ENCODE measurements at places on chromosomes 5 and 9.

GRCh38 chr5:8908055-8908683 is 637.7 kb downstream of the SEMA5A start:
- DNase-seq: peak; percentile 27

DNA sequence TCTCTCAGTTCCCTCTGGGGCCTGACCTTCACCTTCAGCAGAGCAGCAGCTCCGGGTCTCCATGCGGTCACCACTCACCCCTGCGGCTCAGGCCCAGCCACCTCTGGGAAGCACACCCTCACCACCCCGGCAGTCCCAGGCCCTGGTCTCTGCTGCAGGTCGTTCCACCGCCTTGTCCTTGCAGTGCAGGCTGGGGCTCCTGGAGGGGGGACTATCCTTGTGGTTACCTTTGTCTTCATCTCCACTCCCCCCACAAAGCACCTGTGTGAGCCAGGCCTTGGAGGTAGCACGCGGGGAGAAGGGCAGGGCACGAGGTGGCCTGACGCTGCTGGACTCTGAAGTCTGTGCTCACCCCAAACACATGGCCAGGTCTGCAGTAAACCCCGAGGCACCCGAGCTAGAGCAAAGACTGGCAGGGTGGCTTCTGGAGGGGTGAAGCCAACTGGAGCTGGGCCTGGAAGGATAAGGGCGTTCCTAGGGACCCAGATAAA is 33.2 kb upstream of the RXRA start:
- DNase-seq: no peak

DNA sequence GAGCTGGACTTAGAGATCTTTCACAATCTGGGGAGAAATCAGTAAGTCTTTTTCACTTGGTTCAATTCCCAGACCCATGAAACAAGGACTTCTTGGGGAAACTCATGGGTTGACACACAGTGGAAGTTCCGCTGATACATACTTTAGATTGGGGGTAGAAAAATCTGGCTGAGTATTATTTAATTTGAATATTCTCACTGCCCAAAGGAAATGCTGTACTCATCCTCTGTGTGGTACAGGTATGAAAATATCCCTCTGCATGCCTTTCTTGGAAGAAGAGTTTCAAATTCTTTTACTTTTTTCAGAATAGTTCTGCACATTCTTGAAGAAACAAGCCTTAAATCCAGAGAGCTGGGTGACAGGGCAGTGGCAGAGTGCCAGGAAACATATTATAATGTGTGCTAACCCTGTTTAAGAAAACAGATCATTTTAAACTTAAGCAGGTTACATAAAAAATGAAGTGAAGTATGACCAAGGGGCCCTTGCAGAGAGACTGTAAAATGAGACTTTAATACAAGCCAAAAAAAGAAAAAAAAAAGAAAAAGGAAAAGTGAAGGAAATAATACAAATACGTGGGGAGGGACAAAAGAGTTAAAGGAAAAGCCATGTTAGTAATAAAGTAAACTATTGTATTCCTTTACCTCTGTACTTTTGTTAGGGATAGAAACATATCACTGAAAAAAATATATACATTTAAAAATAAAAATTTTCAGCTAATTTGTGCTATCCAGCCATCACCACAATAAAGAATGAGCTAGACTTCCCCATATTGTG is 173.4 kb upstream of the NR3C1 start:
- DNase-seq: no peak

DNA sequence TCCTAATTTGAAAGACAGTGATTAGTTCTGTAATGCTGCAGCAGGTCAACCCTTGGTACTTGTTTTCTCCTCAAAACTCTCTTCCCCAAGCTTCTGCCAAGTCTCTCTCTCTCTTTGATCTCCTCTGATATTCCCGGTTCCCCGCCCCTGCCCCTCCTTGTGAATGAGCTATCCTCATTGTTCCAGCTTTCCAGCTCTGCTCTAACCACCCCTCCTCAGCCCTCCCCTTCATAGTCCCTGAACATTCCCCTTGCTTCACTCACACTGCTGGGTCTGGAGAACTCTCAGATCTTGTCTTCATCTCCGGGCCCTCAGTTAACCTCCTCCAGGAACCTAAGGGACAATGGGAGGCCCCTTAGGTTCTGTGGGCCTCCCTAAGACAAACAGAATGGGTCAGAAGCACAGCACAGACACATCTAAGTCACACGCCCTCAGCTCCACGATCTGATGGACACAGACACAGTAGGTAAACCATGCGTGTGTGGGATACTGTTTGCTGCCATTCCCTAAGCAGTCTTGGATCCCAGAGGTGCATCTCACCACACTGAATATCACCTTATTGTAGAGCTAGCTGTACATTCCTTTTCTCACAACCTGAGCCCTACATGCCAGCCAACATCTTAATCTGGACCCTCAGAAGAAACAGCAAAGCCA is 17.4 kb upstream of the LARP1 start:
- DNase-seq: no peak

DNA sequence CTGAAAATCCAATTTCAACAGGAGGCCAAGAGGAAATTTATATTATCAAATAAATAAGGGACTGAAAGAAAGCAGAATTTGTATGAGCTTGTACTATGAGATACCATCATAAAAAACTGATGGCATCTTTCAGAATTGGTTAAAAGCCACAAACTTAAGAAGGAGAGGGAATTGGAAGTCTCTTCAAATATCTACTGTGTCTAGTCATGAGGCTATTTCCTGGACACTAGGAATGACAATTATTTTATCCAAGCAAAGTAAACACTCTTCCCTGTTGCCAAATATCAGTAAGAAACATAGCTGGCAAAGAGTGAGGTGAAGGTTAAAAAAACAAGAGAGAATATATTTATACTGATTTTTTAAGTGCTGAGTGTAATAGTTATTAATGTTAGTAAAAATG is 101.5 kb upstream of the ARRDC3 start:
- DNase-seq: no peak

DNA sequence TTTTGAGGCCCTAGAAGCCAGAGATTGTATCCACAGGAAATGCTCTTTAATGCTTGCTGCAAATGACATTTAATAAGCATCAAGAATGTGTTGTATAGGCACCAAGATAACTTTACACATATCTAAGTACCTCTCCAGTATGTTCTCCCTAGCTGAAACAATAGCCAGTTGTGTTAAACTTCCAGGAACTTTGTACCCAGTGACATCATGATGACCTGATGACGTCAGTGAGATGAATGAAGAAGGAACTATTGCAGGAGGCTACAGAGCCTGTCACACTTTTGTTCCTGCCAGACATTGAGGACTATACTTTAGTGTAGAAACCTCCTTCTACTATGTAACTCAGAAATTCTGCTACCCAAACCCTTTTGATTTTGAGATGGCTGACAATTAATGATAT is 129.8 kb downstream of the CD180 start:
- no peak for DNase-seq

DNA sequence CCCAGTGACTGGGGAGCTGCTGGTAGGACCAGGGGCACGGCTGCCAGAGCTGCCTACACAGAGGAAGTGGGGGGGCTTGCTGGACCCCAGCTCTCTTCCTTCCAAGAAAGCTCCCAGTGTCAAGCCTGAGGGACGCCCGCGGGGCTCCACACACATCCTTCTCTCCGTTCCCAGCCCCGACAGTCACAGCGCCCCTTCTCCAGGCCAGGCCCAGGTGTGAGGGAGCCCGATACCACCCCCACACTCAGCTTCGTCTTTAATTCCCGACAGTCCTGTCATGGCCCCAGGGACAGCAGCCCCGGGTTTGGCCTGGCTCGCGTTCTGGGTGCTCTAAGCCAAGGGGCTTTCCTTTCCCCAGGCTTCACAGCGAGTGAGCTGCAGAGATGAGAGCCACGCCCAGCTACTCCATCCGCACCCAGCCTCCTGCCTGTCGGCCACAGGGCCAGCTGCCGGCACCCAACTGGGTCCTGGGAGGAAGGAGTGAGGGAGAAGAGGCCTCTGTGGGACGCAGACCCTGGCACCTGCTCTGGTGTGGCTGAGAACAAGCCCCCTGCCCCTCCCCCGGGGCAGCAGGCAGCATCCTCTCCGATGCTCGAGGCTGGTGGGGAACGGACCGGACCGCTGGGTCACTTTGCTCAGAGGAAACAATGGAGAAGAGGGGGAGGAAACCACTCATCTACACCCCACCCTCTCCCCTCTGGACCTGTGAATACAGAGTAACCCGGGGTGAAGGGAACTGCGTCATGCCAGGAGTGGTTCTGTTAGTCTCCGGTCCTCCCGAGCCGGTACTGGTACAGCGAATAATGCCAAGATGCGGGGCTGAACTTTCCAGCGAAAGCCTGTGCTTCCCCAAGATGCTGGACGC is 53.9 kb upstream of the PHYKPL start:
- DNase-seq: no peak

Data from neuronal stem cell (in vitro differentiated cells).